ENCODE measurements at places on chromosomes 11 and 22.
A peak's percentile ranks its signal among the peaks of the same experiment; 100 is the strongest.

- no peak for DNase-seq
Observed at GRCh38 chr11:63761931-63762653, 6.5 kb downstream of the ZFTA start.

GRCh38 chr11:109237636-109238035 is 184.4 kb upstream of the C11orf87 start:
- no peak for DNase-seq

DNA sequence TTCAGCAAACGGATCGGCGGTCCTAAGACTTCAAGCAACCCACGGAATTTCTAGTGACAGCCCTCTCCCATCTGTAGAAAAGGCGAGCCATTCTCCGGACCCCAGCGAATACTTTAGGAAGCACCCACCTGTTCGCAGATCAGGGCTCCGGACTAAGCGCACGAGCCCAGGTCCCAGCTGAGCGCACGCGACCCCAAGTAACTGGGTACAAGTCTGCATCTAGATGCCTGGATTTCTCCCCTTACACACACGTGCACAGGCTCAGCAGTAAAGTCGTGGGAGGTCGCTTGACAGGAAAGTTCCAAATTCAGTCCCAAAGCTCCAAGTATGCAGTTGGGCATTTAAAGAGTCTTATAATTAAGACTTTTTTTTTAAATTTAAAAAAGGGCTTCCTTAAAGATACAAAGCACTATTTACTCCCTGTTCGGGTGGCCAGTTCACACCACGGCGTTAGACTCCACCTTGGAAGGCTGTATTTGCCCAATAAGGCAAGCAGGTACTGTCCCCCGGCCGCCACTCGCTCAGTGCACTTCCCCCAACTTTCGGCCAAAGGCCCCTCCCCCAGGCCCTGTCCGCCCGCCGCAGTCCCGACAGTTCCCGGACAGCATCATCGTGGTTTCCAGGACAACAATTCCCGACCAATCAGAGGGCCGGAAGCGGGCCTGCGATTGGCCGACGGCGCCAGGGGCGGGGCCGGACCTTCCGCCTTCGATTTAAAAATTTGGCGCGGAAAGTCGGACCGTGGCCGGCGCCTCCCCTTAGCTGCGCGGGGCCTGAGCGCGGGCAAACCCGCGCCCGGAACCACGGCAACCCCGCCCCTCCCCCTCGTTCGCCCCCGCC is at the start of gene E2F8:
Gene E2F8, minus strand, starts transcription at position 526 of the 840 bp plus-strand sequence. CDS start 824 bp downstream, outside the sequence.
- DNase-seq: peak; percentile 89

DNA sequence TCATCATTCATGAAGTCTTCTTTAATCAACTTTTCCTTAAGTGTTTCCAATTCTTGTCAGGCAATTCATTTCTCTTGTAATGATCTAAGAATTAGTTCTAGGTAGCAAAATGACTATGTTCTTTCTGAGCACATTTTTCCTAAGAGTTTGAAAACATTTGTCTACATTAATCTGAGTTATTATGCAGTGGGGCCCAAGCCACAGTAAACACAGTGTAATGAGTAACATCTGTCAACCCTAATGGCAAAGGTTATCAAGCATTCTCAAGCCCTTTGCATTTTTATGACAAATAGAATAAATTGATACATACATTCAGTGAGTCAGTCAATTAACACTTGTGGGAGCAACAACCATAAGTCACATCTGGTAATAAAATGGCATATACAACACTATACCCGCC is 106.7 kb upstream of the ZC3H12C start:
- DNase-seq: no peak

GRCh38 chr11:17611049-17611448 is 64.0 kb downstream of the OTOG start:
- DNase-seq: no peak

- DNase-seq: no peak
Observed at GRCh38 chr11:47571357-47571729, 5.9 kb downstream of the PTPMT1 start.

DNA sequence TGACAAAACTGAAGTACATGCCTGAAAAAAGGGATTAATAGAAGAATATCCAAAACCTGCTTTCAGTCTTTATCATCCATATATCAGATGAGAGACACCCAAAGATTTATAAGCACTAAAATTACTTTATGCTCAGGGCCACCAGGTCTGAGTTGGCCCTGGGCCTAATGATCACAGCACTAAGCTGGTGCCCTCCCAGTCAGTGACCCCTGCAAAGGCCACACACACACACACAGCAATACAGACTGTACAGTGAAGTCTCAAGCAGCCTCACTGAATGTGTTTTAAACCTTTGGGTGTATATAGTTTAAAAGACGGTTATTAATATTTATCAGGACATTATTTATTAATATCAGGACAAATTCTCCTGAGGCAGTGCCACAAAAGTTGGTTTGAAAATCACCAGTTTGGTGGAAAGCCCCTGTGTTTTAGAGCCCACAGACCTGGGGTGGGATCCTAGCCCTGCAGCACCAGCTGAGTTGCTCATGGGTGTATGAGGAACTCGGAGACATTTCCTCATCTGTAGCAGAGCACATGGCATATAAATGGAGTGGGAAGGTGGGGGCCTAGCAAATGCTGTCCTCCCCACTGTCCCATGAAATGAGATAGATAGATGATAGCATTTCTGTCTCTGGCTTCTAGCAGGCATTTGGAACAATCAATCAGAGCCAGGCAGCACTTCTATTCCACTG is 48.4 kb upstream of the HORMAD2 start:
- no peak for DNase-seq

DNA sequence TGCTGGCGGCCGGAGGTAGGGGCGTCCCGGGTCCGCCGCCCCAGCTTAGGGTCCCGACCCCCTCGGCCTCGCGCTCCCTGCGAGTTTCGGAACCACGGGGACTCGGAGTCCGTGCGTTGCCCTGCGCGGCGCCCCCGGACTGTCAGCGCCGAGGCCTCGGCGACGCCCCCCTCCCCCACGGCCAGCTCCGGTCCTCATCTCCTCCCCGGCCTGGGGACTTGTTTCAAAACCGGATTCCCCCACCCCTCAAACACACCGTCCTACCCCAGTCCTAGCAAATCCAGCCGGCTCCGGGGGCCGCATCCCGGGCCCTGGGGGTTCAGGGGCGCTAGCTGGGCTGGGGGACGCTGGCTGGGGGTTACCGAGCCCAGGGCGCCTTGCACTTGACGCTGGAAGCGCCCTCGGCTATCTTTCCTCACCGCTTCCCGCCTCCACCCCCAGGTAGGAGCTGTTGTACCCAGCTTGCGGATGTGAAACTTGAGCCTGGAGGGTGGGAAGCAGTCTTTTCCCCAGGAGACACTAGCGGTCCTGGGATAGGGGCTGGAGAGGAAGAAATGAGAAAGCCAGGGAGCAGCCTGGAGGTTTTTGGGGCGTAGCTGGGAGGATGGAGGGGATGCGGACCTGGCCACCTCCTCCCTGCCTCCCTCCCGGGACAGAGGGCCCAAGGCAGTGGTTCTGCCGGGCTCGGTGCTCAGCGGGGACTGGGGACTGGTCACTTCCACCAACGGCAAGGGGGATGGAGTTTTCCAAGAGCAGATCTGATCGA is 550 bp downstream of the FBLN1 start:
- DNase-seq: no peak

DNA sequence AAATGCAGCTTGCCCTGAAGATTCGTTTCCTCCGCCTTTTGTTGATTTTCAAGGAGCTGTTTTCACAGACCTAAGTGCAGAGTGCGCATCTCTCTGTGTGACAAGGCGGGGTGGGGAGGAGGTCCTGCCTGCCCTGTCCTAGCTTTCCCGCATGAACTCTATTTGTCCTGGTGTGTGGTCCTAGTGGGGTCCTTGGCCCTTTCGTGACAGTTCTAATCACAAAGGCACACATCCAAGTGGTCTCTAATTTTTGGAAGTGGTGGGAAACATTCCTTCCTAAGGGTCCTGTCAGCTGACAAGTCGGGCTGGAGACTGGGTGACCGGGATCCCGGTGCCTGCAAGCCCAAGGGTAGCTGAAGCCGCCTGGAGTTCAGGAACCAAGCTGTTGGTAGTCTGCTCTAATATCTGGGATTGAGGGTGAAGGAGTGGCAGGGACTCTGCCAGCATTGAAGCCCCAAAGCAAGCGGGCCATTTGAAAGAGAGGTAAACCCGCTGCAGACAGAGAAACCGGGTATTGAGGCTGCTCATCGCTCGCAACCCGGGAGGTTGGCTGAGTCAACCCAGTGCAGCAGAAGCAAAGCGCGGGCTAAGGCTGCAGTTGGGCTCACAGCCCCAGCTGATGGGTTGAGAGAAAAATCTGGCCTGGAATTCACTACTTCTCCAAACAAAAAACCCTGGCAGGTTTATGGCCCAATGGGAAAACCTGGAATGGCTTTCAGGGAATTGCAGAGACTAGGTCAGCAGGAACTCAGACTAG is 28.1 kb upstream of the FBXO3 start:
- DNase-seq: no peak

GRCh38 chr11:78197816-78198215 is 9.1 kb downstream of the USP35 start:
- no peak for DNase-seq

DNA sequence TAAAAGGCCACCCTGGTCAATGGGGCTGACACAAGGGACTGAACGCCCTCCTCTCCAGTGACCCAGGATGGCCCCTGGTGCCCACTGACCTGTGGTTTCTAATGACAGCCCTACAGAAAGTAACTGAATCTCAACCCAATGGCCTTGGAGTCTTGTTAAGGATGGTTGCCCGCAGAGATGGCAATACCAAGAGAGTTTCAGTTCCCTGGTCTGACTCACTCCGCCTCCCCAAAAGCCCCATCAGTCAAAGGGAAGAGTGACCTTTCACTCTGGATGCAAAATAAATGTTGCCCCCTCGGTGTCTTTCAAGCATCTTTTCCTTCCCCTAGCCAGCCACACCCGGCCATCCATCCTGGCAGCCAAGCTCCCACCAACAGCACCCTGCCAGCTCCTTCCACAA is 57.7 kb upstream of the ISX start:
- no peak for DNase-seq

- no peak for DNase-seq
Observed at GRCh38 chr11:132620423-132620822, 911.9 kb downstream of the OPCML start.

Measured in stimulated activated naive CD8-positive, alpha-beta T cell treated with anti-CD3 and anti-CD28 coated beads, Interleukin-15, amount 100 ng/mL, for 72 hours (primary cell).